IPS-NIHi11 (cell line): ENCODE measurements at places on chromosomes 4 and X.

DNA sequence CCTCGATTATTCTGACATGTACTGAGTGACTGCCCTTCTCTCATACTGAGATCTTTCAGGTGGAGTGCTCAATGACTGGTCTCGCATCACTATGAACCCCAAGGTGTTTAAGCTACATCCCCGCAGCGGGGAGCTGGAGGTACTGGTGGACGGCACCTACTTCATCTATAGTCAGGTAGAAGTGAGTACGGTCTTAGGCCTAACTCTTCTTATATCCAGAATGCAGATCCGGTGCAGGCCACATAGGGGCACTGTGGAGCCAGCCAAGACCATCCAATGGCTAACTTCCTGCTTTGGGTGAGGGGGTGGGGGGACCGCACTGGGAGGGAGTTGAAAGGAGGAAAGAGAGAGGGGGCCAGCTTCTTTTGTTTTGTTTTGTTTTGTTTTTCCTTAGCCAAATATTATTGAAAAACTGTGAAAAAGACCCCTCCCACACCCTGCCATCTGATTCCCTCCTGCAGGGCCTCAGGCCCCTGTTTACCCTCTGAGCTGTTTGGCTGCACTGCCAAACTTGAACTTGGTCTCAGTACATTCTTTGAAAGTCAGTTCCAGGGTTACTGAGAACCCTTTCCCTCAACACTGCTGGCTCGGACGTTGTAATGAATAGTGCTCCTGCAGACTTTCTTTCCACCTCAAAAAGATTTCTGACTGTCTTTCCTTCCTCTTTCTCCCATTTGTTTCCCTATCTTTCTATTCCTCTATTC, 16.2 kb downstream of the AWAT2 start:
- DNase-seq, result peak; percentile 64

DNA sequence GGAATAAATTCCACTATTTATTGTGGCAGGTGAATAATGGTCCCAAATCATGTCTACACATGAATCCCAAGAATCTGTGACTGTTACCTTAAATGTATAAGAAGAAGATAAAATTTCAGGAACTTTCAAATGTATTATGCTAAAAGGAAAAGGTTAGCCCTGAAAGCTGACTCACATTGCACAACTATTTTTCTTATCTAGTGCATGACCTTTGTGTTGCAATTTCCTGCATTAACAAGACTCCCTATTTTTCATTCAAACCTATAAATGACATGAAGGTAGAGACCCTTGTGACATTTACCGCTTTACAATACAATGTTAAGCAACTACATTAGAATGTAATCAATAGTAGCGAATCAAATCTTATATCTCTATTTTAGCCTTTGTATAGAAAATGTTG, 36.7 kb downstream of the UBQLN2 start:
- no peak for DNase-seq

- DNase-seq, result no peak
Observed at GRCh38 chr4:70931347-70931746, 29.2 kb downstream of the MOB1B start.

DNA sequence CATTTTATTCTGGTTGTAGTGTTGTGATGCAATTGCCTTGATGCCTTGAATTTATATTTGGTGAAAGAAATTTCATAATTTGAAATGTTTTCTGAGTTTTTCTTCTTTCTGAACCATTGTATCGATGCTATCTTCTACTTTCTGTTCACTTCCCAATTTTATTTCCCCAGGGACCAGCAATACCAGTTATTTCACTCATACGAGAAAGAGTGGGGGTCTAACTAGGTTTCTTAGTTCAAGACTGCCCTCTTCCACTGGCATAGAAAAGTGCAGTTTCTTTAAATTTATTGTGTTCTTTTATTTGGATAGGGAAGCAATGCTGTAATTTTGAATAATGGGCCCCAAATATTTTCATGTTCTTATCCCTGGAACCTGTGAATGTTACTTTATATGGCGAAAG, 544.0 kb upstream of the ADGRL3 start:
- DNase-seq, result no peak

DNA sequence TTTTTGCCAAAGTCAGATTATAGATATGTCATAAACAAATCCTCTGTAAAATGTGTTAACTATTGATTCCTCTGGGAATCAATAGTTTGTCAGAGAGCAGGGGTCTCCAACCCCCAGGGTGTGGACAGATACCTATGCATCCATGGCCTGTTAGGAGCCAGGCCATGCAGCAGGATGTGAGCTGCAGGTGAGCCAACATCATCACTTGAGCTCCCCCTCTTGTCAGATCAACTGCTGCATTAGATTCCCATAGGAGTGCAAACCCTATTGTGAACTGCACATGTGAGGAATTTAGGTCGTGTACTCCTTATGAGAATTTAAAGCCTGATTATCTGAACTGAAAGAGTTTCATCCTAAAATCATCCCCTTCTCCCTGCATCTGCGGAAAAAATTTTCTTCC, 1365.4 kb downstream of the ARAP2 start:
- DNase-seq, result no peak

GRCh38 chr4:6197433-6198174, 2.7 kb downstream of the JAKMIP1 start:
- DNase-seq, result no peak

GRCh38 chrX:1322393-1322792, 14.2 kb upstream of the IL3RA start:
- DNase-seq, result no peak

- no peak for DNase-seq
Observed at GRCh38 chr4:67725981-67726380, 25.0 kb upstream of the UBA6 start.

DNA sequence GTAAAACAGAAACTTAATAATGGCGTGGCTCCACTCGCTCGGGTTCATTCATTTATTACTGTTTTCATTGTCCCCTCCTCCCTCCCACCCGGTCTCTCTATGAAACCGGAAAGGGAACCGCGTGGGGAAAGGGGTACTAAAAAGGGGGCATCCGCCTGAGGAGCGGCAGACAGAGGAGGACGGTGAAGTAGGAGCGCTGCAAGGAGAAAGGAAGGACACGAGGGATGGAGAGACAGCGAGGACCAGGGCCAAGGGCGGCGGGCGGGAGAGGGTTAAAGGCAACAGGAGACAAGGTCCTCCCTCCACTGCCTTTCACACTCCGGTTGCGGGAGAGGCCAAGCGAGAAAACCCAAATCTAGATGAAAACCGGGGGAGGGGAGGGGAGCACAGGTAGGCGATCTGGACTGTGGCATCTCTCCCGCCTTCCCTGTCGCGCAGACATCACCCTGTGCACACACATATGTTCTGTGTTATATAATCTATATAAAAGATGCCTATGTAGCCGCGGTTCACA, 829 bp downstream of the ELOVL6 start:
- peak; percentile 24 for DNase-seq

GRCh38 chr4:115865736-115866135, 752.3 kb upstream of the NDST4 start:
- no peak for DNase-seq

- DNase-seq, result no peak
Observed at GRCh38 chrX:98028691-98029090, 1145.0 kb downstream of the RPA4 start.

DNA sequence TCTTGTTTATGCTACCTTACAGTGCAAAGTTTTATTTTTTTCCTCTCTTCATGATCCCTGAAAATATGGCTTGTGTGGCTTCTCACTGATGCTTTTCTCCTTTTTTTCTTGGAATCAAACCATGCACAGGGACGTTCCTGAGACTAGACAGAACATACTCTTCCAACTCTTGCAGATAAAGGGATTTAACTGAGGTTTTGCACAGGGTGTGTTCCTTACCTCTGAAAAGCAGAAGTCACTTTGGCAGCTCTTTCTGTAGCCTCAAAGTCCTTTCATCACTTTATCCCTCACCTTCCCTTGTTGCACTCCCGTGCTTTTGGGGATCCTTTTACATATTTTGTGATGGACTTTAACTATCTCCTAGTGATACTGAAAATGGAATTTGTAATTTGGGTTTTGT, 300.1 kb downstream of the SPRY1 start:
- DNase-seq, result no peak

DNA sequence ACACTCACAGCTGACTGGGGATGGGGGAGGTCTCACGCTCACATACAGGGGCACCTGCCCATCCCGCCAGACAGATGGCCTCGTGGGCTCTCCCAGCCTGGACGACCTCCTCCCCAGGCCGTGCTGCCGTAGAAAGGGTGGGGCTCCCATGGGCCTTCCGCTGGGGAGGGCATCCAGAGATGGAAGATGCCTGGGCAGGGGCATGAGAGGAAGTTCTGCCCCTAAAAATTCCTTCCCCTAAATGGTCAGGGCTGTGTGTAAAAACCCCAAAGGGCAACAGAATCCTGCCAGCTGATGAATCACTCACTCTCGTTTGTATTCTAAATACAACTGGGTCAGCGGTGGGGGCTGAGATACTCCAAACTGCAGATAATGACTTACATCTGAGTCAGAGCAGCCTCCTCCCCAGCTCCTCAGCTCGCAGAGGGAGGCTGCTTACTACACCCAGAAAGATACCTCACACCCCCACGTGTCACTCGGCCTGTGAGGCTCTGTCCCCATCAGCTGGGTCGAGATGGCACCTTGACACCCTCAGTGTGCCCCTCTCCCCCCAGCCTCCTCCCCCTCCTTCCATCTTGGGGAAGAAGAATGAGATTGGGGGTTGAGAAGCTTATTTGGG, 10.1 kb downstream of the WDR1 start:
- no peak for DNase-seq

DNA sequence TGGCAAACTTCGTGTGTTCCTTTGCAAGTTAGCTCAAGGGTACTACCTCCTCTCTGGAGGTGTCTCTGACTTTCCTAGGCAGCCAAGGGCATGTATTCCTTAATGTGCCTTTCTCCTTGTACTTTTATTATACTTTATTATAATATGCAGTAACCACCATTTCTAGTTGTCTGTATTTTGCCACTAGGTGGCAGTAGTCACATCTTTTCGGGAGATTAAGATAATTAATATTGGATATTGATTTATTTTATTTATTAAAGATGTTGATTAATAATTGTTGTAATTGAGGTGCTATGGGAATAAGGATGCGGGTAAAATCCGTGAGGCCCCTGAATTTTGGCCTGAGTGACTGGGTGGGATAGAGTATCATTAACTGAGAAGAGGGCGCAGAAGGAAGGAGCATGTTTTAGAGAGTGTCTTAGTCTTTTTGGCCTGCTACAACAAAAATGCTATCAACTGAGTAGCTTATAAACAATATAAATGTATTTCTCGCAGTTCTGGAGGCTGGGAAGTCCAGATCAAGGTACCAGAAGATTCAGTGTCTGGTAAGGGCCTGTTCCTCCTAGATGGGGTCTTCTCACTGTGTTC, 153.3 kb downstream of the TMEM164 start:
- no peak for DNase-seq

DNA sequence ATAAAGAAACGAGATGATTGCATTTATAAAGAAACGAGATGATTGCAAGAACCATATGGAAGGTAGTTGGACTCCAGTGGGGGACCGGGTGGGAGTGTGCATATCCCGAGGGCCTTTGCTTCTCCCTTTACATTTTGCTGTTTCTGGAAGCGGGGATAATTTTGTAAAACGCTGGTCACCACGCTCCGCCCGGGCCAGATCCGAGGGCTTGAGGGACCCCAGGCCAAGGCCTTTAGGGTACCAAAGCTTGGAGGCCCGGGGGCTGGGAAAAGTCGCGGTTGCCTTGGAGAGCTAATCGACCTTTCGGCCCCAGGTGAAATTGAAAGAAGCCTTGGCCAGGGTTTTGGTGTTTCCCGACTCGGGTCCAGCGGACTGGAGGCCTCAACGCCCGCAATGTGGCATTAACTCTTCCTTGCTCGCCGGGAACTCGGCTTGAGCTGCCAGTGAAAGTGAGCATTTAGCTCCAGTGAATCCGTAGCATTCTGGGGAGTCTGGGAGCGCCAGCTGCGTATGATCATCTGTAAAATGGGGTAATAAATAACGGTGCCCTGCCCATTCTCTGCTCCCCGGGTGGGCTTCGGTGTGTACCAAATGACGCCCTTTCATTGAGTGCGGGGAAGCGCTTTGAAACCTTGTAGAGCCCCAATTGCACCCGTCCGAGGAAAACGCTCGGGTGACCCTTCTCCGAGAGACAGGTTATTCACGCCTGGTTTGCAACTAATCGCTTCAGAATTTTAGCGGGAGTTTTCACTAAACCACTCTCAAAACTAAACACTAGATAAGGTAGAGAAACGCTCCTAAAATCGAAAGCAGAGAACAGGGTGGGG, 4.5 kb downstream of the NKX3-2 start:
- DNase-seq, result no peak

DNA sequence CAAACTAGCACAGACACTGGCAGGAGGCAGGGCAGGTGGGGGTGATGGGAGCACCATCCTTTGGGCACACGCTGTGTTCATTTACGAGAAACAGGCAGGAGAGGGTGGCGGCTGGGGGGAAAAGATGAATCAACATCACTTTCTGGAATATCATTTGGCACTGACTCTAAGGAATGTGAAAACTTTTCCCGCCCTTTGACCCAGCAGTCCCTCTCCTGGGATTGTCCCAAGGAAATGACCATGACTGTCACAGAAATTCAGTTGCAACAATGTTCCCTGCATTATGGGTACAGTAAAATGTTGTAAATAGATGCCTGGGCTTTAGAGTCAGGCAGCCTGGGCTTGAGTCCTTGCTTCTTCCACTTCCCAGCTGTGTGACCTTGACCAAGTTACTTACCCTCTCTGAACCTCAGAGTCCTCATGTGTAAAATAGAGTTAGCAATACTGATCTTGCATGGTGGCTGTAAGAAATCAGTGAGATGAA, 58.6 kb downstream of the ABLIM2 start:
- DNase-seq, result no peak

- DNase-seq, result no peak
Observed at GRCh38 chr4:116143198-116143597, 942.2 kb downstream of the TRAM1L1 start.

DNA sequence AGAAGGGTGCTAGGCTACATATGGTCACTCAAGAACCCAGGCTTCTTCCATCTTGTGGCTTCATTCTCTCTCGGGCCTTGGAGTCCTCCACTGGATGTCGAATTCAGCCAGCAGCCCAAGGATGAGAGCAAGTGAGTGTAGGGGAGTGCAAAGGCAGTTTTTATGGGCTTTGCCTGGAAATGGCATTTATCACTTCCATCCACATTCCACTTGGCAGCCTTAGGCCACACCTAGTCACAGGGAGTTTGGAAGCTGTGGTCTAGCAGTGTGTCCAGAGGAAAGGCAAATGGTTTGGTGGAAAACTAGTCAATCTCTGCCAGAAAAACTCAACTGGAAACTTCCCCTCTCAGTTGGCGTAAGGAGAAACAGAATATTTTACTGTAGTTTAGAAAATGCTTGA, 59.0 kb downstream of the NHS start:
- no peak for DNase-seq

- no peak for DNase-seq
Observed at GRCh38 chr4:3797831-3798790, 31.9 kb downstream of the ADRA2C start.

GRCh38 chr4:1612278-1613098, 71.6 kb downstream of the FAM53A start:
- DNase-seq, result no peak

DNA sequence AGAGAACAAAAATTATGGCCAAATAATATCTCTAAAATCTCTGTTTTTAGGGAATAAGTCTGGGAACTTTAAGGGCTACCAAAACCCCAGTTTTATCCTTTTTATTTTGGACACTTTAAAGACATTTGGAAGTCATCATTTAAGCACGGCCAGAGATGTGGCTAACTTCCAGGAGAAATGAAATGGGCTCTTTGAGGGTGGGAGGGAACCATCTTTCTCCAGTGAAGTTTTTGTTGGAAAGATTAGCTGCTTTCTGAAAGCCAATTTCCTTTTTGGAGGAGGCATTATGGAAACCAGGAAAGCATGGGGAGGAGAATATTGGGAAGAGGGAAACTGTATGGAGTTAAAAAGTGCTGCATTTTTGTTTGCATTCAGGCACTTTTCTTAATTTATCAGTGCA, 4.8 kb downstream of the VSIG1 start:
- no peak for DNase-seq
